ENCODE measurements at places on chromosomes 16 and 17. TPM values are rescaled to one million over a fixed set of nuclear protein-coding genes. Genes with fewer than 3 reads are reported as not detected.

DNA sequence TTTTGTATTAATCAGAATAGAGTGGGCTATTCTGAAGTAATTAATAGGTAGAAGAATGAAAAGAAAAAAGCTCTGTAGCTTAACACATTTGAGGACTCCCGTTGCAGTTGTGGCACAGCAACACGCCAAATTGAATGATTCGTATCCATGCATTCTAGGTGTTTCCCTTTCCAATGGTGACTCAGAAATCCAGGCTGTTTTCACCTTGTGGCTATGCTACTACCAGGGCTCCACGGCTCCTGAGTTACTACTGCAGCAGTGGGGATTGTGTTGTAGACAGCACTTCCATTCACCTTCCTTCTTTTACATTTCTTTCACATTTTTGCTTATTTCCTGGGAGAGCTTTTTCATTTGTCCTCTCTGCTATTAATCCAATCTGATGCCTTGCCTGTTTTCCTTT, 1616.4 kb downstream of the CDH8 start:
- H3K27me3 ChIP-seq = no peaks in the 10 kb centered on the region
- DNase-seq = no peak
- H3K36me3 ChIP-seq = no peaks in the 10 kb centered on the region
- H3K4me1 ChIP-seq = no peaks in the 10 kb centered on the region
- no peak overlapping the region for H3K27ac ChIP-seq
- no peak overlapping the region for H3K4me3 ChIP-seq

- H3K4me1 ChIP-seq = peaks cover 47% of the 10 kb centered on the region
- H3K27ac ChIP-seq = peak overlapping the region; percentile 66
- DNase-seq = peak; percentile 68
- peak overlapping the region; percentile 86 for H3K4me3 ChIP-seq
These were observed 1.1 kb downstream of the ACSF2 start for GRCh38 chr17:50426814-50427787.

DNA sequence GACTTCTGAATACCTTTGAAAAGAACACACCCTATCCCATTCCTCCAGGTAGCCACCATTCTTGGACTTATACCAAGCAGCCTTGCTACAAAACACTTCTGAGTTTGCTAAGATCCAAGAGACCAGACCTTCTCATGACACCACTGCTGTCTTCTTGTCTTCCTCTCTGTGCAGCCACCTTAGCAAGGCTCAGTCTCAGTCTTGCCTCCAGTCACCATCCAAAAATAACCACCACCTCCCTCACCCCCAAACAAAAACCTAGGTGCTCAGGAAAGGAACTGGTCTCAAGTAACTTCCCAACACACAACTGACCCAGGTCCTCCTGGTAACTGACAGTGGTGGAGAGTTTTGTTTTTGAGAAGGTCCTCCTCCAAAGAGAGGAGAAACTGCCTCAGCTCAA, 90.9 kb upstream of the CORO6 start:
- peaks cover 40% of the 10 kb centered on the region for H3K4me1 ChIP-seq
- no peaks in the 10 kb centered on the region for H3K27me3 ChIP-seq
- peak; percentile 33 for DNase-seq
- no peaks in the 10 kb centered on the region for H3K36me3 ChIP-seq

GRCh38 chr16:55499281-55499680, 9.6 kb upstream of the LPCAT2 start:
- no peaks in the 10 kb centered on the region for H3K27me3 ChIP-seq
- no peak overlapping the region for H3K4me3 ChIP-seq
- no peaks in the 10 kb centered on the region for H3K36me3 ChIP-seq
- no peak for DNase-seq
- no peak overlapping the region for H3K27ac ChIP-seq

- no peaks in the 10 kb centered on the region for H3K27me3 ChIP-seq
- DNase-seq = no peak
- H3K36me3 ChIP-seq = no peaks in the 10 kb centered on the region
- no peak overlapping the region for H3K4me3 ChIP-seq
- H3K27ac ChIP-seq = no peak overlapping the region
- H3K4me1 ChIP-seq = no peaks in the 10 kb centered on the region
These were observed 282.5 kb upstream of the FOXF1 start for GRCh38 chr16:86227801-86228200.

DNA sequence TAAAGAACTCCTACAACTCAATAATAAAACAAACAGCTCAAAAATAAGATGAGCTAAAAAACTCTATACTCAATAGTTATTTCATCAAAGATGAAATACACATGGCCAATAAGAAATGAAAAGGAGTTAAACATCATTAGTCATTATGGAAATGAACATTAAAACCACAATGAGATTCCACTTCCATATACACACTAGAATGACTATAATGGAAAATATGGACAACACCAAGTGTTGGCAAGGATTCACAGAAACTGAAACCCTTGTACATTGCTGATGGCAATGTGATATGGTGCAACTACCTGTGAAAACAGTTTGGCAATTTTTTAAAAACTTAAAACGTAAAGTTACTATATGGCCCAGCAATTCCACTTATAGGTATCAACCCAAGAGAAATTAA, 91.4 kb downstream of the GRIN2A start:
- no peak for DNase-seq
- no peaks in the 10 kb centered on the region for H3K27me3 ChIP-seq
- no peaks in the 10 kb centered on the region for H3K4me1 ChIP-seq
- H3K27ac ChIP-seq = no peak overlapping the region
- H3K36me3 ChIP-seq = no peaks in the 10 kb centered on the region
- no peak overlapping the region for H3K4me3 ChIP-seq

DNA sequence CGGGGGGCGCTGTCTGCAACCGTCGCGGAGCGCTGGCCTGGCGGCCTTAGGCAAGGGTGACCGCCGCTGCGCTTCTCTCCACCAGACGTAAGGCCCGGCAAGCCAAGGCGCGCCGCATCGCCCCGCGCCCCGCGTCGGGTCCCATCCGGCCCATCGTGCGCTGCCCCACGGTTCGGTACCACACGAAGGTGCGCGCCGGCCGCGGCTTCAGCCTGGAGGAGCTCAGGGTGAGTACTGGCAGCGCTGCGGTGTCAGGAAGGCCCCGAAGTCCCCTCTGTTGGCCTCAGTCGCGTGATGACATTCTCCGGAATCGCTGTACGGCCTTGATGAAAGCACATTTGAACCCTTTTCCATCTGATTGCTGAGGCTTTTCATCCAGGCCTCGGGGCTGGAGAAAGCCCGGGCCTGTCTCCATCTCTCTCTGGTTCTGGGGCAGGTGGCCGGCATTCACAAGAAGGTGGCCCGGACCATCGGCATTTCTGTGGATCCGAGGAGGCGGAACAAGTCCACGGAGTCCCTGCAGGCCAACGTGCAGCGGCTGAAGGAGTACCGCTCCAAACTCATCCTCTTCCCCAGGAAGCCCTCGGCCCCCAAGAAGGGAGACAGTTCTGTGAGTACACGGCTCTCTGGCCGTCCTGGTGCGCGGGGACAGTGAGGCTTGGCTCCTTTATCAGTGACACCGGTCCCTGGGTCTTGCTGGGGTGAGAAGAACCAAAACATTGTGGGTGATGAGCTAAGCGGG, 831 bp downstream of the RPL13 start:
- H3K4me3 ChIP-seq = peak overlapping the region; percentile 92
- peak; percentile 60 for DNase-seq
- peaks cover 52% of the 10 kb centered on the region for H3K4me1 ChIP-seq
- H3K36me3 ChIP-seq = peaks cover 35% of the 10 kb centered on the region

DNA sequence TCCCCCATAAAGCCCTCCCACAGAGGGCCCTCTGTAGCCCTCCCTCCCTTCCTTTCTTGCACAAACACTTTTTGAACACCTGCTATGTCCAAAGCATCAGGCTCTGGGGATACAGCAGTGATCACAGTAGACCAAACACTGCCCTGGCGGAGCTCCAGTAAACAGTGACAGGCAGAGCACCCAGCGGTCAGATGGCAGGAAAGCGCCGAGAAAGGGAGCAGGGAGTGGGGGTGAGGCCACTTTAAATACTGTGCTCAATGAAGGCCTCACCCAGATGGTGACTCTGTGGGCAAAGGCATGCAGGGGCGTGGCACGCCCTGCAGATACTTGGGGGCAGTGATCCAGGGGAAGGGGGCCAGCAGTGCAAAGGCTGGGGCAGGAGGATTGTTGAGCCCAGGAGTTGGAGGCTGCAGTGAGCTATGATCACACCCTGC, 7.6 kb downstream of the PRR29 start:
- no peak overlapping the region for H3K4me3 ChIP-seq
- no peak for DNase-seq
- H3K27ac ChIP-seq = no peak overlapping the region

DNA sequence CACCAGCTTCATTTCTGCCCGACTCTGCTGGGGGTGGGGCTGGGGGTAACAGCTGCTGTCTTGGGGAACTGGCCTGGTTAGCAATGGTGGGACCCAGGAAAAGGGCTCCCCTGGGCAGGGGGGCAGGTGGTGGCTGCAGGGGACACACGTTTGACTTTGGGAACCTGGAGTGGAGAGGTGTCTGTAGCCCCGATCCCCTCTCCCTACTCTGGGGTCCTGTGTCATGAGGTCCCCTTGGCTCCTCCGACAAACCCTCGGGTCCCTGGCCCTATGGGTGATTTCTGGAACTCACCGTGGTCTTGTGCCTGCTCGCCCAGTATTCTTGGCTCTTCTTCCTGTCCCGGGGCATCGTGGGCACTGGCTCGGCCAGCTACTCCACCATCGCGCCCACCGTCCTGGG, 12.0 kb downstream of the SPNS3 start:
- H3K27me3 ChIP-seq = no peaks in the 10 kb centered on the region
- H3K4me1 ChIP-seq = no peaks in the 10 kb centered on the region
- no peak overlapping the region for H3K4me3 ChIP-seq
- no peaks in the 10 kb centered on the region for H3K36me3 ChIP-seq
- no peak for DNase-seq
- no peak overlapping the region for H3K27ac ChIP-seq

- H3K4me1 ChIP-seq = no peaks in the 10 kb centered on the region
- H3K27ac ChIP-seq = no peak overlapping the region
- DNase-seq = no peak
- no peaks in the 10 kb centered on the region for H3K27me3 ChIP-seq
- no peak overlapping the region for H3K4me3 ChIP-seq
These were observed 25.2 kb downstream of the MIS12 start for GRCh38 chr17:5511401-5512225.

The SLC47A1 gene
- total RNA-seq = not detected

The KCNAB3 gene
- total RNA-seq = 10.0 TPM

The PRDM7 gene
- total RNA-seq = not detected

The NPIPB13 gene
- 0.58 TPM for total RNA-seq

The SCN4A gene
- total RNA-seq = 0.07 TPM
